ENCODE measurements at places on chromosomes 12 and 14.

- DNase-seq, result no peak
These were observed 82.7 kb upstream of the ESRRB start for GRCh38 chr14:76293221-76293620.

- no peak for DNase-seq
These were observed 12.3 kb upstream of the SERPINA12 start for GRCh38 chr14:94521375-94522114.

- no peak for DNase-seq
These were observed 40.9 kb upstream of the MBIP start for GRCh38 chr14:36361210-36361853.

- DNase-seq, result no peak
These were observed 111.9 kb upstream of the CPM start for GRCh38 chr12:69044887-69045286.

GRCh38 chr12:127192391-127192790, 1074.6 kb upstream of the TMEM132C start:
- DNase-seq, result no peak

- no peak for DNase-seq
These were observed 325.2 kb upstream of the DIO2 start for GRCh38 chr14:80536456-80536855.

- no peak for DNase-seq
These were observed 3.4 kb upstream of the CDH24 start for GRCh38 chr14:23060536-23061260.

GRCh38 chr14:89139404-89140247, 277.4 kb downstream of the FOXN3 start:
- DNase-seq, result no peak

- DNase-seq, result peak; percentile 46
These were observed 30.6 kb downstream of the CLECL1 start for GRCh38 chr12:9702255-9702654.

DNA sequence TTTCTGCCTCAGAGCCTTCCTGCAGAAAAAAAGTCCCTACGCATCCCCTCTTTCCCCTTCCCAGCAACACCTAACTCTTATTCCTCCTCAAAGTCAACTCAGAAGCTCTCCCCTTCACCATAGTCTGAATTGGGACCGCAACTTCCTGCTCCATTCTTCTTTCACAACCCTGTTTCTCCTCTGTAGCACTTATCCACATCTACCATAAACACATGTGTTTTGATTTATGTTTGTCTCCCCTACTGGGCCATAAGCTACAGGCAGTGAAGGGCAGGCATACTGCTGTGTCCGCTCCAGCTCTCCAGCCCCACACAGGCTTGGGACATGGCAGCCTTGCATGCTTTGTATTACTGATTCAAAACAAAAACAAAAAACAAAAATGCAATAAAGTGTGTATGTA, 5.9 kb downstream of the SDR9C7 start:
- no peak for DNase-seq

DNA sequence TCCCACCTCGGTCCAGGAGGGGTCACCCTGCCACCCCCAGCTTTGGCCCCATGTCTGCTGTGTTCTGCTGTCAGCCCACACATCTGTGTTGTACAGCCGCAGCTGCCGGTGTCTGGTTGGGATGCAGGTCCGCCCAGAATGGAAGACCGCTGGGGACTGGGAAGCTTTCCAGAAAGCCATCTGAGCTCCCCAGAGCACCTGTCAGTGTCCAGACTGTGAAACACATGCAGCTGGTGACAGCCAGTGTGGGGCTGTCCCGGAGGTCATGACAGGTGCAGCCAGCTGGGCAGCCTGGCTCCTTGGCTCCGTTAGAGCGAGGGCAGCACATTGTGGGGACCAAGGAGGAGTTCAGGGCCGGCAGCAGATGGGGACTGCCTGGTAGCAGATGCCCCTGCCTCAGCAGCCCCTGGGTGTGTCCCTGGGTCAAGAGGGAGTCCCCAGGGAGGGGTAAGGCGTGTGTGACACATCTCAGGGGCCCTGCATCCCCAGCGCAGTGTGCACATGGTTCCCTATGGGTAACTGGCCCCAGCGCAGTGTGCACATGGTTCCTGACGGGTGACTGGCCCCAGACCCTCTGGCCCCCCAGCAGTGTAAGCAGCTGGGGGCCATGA, 16.4 kb downstream of the CEP170B start:
- DNase-seq, result no peak

GRCh38 chr12:109631302-109631701, 57.7 kb downstream of the MVK start:
- DNase-seq, result no peak

DNA sequence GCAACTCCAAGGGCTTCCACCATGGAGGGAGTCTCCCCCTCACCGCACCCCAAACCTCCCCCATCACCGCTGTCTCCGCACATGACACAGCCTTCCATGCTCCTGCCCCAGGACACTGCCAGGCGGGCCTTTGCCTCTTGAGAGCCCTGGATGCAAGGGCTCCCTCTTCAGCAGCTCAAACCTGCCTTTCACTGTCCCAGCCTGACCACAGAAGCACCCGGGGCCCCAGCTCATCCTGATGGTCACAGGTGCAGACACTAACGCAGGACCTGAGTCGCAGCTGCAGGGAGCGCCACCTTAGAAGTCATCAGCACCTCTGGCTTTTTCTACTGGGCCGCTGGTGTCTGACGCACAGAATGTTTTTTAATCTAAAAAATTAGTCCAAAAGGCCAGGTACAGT, 54.0 kb downstream of the SYNE3 start:
- no peak for DNase-seq

DNA sequence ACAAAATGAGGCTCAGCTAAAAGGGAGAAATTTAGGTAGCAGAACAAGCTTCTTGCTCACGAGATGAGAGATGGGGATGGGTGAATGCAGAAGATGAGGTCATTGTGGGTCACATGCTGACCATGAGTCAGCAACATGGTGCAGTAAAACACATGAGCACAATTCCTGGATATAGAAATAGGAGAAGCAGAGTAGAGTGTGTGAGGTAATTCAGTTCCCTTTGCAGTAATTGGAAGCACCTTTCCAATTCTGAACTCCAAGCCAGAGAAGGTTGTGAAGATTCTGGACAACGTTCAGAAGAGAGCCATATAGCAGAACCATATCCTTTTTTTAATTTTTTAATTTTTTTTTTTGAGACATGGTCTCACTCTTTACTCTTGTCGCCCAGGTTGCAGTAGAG, 62.0 kb upstream of the LMNTD1 start:
- no peak for DNase-seq

- no peak for DNase-seq
These were observed 1.3 kb downstream of the BCL2L2 start for GRCh38 chr14:23307687-23308644.

- DNase-seq, result no peak
These were observed 355.4 kb downstream of the CEP128 start for GRCh38 chr14:80586131-80586530.

GRCh38 chr12:57888409-57889157, 42.1 kb upstream of the CTDSP2 start:
- DNase-seq, result no peak

- DNase-seq, result no peak
These were observed 340.3 kb upstream of the PDE3A start for GRCh38 chr12:20028033-20028432.

DNA sequence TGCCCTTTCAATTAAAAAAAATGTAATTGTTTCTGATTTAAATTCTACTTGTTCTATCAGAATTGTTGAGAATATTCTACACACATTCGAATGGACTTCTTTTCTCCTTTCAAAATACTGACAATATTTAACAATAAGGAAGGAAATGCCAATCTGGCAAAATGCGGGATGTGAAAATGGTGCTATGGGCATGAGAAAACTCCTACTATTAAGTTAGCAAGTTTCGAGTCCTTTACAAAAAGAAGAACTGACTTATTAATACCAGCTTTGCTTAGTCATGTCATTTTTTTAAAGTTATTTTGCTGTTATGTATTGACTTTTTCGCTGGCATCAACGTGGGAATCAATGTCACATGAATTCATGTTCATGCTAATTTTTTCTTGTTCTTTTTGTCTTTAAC, 31.7 kb upstream of the ARL1 start:
- DNase-seq, result no peak

DNA sequence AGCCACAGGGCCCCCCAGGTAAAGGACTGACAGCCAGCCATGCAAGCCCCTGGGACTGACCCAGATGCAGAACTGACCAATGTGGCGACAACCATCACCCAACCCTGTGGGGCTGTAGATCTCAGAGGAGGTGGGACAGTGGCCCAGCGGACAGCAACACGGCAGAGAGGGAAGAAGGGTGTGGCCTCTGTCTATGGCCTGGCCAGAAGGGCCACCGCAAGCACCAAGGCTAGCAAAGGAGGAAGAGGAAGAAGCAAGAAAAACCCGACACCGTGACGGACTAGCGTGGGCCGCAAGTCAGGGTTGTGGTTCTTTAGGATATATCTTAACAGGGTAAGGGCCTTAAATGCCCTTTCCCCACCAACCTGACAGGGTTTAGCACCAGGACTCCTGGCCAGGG, 71.2 kb downstream of the ITPK1 start:
- DNase-seq, result no peak

DNA sequence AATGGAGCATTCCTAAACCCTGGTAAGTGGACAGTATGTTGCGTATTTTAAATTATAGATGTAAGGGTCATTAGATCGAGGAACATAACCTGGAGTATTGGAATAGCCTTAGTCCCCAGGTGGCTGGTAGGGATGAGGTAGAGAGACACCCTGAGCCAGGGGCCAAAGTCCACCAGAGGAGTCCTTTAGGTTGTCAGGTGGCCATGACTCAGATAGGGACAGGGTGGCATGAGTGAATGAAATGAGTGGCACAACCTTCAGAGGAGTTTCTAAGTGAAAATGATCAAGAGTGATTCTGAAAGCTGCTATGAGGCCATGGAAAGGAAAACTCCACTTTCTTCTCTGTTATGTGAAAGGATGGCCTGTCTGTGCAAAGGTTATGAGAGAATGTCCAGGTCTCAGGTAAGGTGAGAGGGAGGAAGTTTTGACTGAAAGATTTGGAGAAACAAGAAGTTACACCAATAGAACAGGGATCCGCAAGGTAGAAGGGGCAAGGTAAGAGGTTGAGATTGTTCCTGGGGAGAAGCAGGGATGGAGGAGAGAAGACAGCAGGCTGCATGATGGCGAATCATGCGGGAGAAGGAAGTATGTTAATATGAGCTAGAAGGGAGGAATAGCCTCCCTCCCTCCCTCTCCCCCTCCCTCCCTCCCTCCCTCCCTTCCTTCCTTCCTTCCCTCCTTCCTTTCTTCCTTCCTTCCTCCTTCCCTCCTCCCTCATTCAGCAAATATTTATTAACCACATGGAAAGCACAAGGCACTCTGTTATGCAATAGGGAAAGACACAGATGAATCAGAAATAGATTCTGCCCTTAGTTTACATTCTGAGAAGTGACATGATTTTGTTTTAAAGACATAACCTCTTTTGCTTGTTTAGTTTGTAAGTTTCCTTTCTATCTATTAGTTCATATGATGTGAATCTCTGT, 14.0 kb upstream of the RIPK3 start:
- no peak for DNase-seq

DNA sequence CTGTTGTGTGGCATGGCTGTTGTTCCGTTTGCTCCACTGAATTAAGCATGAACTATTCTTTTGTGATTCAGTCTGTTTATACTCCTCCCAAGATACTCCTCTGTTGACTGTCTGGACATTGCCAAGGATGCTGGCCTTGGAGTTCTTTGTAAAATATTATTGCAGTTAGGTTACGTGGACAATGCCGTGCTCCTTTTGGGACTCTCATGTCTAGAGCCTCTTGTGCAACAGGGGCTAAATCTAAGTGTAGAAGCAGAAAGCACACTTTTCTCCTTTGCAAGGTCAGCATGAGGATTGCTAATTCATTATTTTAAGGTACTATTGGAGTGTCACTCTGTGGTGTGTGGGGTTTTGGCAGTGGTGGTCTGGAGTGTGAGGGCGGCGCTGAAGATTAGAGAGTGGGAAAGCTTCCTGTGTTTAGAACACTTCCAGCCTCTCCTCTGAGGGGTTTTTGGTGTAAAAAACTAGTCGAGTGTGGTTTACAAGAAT, 125.4 kb downstream of the SAMD4A start:
- no peak for DNase-seq

DNA sequence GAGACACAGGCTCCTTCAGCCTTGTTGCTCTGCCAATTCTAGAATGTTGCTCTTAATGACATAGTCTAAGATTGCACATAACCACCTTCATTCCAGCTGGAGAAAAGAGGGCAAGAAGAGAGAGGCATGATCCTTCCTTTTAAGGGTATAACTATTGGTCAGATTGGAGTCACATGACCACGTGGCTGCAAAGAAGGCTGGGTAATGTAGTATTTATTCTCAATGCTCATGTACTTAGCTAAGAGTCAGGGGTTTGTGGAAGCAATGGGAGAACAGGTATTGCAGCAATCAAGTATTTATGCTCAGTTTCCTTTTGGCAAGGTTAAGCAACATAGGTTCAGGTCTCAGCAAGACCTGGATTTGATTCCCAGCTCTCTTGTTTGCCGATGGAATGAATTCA, 298.8 kb upstream of the TBX3 start:
- DNase-seq, result no peak

DNA sequence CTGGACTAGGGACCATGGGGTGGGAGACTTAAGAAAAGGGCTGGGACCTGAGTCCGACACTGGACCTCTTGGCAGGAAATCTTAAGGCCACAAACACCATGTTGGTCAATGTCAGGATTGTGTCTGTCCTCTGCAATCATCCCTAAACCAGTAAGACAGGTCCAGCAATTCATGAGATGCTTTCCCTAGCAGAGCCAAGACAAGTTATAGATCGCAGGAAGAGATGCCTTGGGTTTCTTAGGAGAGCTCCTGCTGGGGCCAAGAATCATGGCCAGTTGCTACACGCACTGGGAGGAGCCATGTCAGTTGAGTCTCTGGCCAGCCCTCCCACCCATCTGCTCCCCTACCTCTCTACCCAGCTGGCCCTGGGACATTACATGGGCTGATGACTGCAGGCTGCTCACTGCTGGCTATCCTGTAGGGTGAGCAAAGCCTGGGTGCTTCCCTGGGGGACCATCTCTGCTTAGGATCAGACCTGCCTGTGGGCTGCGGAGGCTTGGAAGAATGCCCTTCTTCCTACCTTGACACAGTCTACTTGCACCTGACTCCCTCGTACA, 14.2 kb downstream of the PLEKHH1 start:
- no peak for DNase-seq

GRCh38 chr14:26339381-26339780, 258.5 kb downstream of the NOVA1 start:
- no peak for DNase-seq

GRCh38 chr14:31127690-31128089, 79.9 kb downstream of the HECTD1 start:
- no peak for DNase-seq

- DNase-seq, result no peak
These were observed 51.9 kb downstream of the ZFYVE26 start for GRCh38 chr14:67764496-67764895.

All from activated CD8-positive, alpha-beta memory T cell treated with anti-CD3 and anti-CD28 coated beads, Interleukin-2, amount 50 U/mL, for 4 hours (primary cell).